ENCODE measurements at places on chromosomes 7 and 10. TPM values are rescaled to one million over a fixed set of nuclear protein-coding genes. Genes with fewer than 3 reads are reported as not detected.

DNA sequence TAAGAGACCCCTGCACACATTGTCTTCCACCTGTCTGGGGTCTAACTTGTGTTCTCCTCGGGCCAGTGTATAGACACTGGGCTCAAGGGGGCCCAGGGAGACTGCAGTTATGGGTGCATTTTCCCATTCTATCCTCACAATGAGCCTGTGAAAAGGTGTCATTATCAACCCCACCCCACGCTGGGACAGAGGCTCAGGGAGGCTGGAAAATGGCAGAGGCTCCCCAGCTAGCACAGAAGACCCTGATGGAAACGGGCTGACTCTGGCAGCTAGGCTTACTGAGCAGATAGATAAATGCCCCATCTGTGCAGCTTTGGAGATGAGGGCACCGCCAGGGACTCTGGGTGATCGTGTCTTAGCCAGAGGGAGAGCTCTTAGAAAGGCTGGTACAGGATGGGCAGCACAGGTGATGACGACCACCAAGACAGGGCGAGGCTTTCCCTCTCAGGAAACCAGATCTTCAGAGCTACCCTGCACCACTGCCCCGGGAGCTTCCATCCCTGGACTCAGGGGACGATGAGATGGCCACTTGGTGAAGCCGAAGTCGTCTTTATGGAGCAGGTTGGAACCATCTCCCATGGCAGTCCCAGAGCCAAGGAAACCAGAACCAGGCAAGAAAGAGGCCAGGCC, 58.2 kb upstream of the CHST15 start:
- peaks cover 9% of the 10 kb centered on the region for H3K27me3 ChIP-seq
- no peaks in the 10 kb centered on the region for H3K36me3 ChIP-seq
- no peak overlapping the region for H3K27ac ChIP-seq
- DNase-seq: no peak

Gene TRIM4
- 14.2 TPM for total RNA-seq

Gene TDRD1
- total RNA-seq: not detected

GRCh38 chr7:112362053-112362650, 88.1 kb upstream of the IFRD1 start:
- H3K27me3 ChIP-seq: no peaks in the 10 kb centered on the region
- peak overlapping the region; percentile 43 for H3K27ac ChIP-seq
- no peak for DNase-seq
- no peaks in the 10 kb centered on the region for H3K36me3 ChIP-seq
- H3K4me3 ChIP-seq: no peak overlapping the region

Measured in progenitor cell of endocrine pancreas (in vitro differentiated cells).